SJSA1 (cell line): ENCODE measurements at places on chromosomes 1 and 21.

DNA sequence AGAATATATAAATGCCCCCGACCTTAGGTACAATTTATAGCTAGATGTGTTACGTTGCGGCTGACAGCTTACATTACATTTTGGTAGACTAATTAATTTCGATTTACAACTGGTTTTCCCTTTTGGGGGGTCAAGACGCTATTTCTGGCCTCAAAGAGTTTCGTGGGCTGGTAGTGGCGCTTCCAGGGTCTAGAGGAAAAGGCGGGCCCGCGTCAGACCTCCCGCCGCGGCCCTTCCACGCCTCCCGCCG, 391 bp downstream of the IFT25 start:
- no peak for DNase-seq

DNA sequence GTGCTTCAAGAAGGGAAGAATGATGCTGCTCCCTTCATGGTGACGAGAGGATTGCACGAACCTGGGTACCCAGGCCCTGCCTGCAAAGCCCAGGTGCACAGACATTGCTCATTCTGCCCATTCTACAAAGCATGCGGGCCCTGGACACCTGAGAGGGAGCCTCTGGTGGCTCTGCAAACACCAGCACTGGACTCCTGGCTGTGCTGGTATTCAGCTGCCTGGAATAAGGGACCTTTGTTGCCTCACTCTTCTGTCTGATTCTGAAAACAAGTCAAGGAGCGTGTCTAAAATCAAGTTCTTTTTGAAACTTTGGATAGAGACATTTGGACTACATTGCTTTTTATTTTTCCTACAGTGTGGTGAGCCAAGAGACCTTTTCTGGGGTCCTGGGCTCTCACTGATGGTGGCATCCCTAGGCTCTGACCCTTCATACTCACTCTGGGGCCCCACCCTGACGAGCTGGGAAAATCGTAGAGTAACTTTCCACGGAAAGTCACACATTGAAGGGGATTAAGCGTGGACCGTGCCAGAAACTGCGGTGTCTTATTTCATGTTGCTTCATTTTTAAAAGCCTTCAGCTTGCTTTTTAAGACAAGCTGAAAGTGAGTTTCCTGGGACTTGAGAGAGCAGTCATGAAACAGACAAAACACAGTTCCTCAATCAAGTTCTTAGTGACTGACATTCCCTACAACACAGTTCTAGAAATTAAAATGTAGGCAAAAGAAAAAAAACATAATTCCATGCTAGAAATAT, 24.0 kb downstream of the ABCA4 start:
- no peak for DNase-seq

- no peak for DNase-seq
These were observed 1.8 kb upstream of the OMA1 start for GRCh38 chr1:58548371-58548770.

- no peak for DNase-seq
These were observed 75.8 kb upstream of the GNG4 start for GRCh38 chr1:235725434-235725833.

DNA sequence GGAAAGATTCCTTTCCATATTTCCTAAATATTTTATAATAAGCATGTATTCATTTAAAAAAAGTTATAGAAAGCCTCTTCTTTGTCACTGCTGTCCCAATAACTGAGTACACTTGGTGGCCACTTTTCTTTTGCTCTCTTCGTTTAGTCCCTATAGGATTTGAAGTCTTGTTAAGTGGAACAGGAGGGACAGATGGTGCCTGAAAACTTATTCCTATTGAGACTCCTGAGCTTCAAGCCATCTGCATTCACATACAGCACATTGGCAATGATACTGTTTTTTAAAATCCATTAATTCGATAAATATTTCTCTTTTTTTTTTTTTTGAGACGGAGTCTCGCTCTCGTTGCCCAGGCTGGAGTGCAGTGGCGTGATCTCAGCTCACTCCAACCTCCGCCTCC, 2.0 kb upstream of the ZBTB40 start:
- DNase-seq, result no peak

- no peak for DNase-seq
These were observed 109.1 kb downstream of the APP start for GRCh38 chr21:26061437-26061836.

- no peak for DNase-seq
These were observed 2.1 kb upstream of the RGS1 start for GRCh38 chr1:192573499-192573898.

DNA sequence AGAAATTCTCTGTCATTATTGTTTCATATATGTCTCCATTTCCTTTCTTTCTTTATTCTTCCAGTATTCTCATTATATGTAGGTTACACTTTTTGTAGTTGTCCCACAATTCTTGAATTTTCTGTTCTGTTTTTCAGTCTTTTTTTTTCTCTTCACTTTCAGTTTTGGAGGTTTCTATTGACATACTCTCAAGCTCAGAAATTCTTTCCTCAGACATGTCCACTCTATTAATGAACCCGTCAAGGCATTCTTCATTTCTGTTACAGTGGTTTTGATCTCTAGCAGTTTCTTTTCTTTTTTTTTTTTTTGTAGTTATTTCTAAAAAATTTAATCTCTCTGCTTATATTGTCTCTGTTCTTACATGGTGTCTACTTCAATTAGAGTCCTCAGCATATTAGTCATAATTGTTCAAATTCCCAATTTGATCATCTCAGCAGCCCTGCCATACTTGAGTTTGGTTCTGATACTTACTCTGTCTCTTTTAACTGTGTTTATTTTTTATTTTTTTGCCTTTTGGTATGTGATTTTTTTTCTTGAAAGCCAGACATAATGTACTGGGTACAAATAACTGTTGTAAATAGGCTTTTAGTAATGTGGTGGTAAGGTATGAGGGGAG, 49.5 kb upstream of the KCNK2 start:
- no peak for DNase-seq

- DNase-seq, result no peak
These were observed 4.9 kb upstream of the COL6A2 start for GRCh38 chr21:46092811-46093667.
